Neural crest cell (in vitro differentiated cells): ENCODE measurements at places on chromosomes 12 and 14. TPM values are rescaled to one million over a fixed set of nuclear protein-coding genes. Genes with fewer than 3 reads are reported as not detected.

The ETFBKMT gene
- total RNA-seq: 1.3 and 2.2 TPM in 2 replicates

The OR4K14 gene
- not detected in 2 replicates for total RNA-seq

The NINJ2 gene
- total RNA-seq: 0.42 TPM in 1 of 2 replicates, not detected in the other

The RIMBP2 gene
- 4.5 and 5.9 TPM in 2 replicates for total RNA-seq

The APOF gene
- total RNA-seq: not detected in 2 replicates

The NKX2-8 gene
- total RNA-seq: not detected in 2 replicates

The LRP1-AS gene
- not detected in 2 replicates for total RNA-seq

The EIF2B1 gene
- 57.8 and 63.8 TPM in 2 replicates for total RNA-seq

The CELA1 gene
- not detected in 2 replicates for total RNA-seq

The TROAP gene
- 88.0 and 91.2 TPM in 2 replicates for total RNA-seq

The TRHDE gene
- total RNA-seq: 0.51 and 0.66 TPM in 2 replicates

The TEX52 gene
- total RNA-seq: 0.25 TPM in 1 of 2 replicates, not detected in the other

The BEGAIN gene
- 3.0 and 4.8 TPM in 2 replicates for total RNA-seq

- H3K4me1 ChIP-seq: no peaks in the 10 kb centered on the region
- no peak for DNase-seq
- H3K27ac ChIP-seq: no peak overlapping the region
- no peak overlapping the region for H3K4me3 ChIP-seq
- H3K27me3 ChIP-seq: peaks cover 92% of the 10 kb centered on the region
- no peaks in the 10 kb centered on the region for H3K36me3 ChIP-seq
These were observed 42.2 kb downstream of the SMUG1 start for GRCh38 chr12:54146506-54147145.

GRCh38 chr12:102521662-102522277 is 41.4 kb upstream of the IGF1 start:
- H3K4me3 ChIP-seq: no peak overlapping the region
- DNase-seq: no peak
- H3K27ac ChIP-seq: no peak overlapping the region
- no peaks in the 10 kb centered on the region for H3K36me3 ChIP-seq

GRCh38 chr12:88575361-88575970 is 4.8 kb downstream of the KITLG start:
- H3K4me1 ChIP-seq: peaks cover 65% of the 10 kb centered on the region
- H3K36me3 ChIP-seq: no peaks in the 10 kb centered on the region
- H3K4me3 ChIP-seq: peak overlapping the region; percentile 68
- peak overlapping the region; percentile 94 for H3K27ac ChIP-seq
- H3K27me3 ChIP-seq: peaks cover 10% of the 10 kb centered on the region

DNA sequence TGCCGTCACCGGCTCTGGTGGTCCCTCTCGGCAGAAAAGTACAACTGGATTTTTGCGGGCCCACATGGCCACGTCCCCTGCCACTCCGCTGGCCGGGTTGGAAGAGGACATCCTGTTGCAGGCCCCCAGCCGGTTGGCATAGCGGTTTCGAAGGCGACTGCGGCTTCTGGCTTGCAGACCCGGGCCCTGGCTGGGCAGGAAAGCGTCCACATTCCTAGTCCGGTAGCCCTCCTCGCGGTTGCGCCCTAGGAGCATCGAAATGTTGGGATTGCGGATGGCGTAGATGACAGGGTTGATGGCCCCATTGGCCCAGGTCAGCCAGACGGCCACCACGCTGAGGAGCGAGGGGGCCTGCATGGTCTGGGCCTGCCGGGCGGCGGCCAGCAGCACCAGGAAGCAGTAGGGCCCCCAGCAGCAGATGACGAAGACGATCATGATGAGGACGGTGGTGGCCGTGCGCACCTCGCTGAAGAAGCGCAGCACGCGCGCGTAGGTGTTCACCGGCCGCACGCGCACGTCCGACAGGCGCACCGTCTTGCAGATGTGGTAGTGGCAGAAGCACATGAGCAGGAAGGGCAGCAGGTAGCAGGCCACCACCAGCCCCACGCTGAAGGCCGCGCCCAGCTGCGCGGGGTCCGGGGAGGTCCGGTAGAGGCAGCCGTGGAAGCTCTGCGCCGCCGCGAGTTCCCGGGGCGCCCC is 1.2 kb downstream of the GPR135 start:
- H3K27me3 ChIP-seq: peaks cover 2% of the 10 kb centered on the region
- peaks cover 8% of the 10 kb centered on the region for H3K36me3 ChIP-seq
- peak overlapping the region; percentile 24 for H3K27ac ChIP-seq
- peaks cover 8% of the 10 kb centered on the region for H3K4me1 ChIP-seq

GRCh38 chr12:108078428-108078827 is 50.7 kb upstream of the WSCD2 start:
- peaks cover 25% of the 10 kb centered on the region for H3K4me1 ChIP-seq
- no peak overlapping the region for H3K4me3 ChIP-seq
- H3K36me3 ChIP-seq: no peaks in the 10 kb centered on the region
- H3K27me3 ChIP-seq: peaks cover 49% of the 10 kb centered on the region
- no peak overlapping the region for H3K27ac ChIP-seq

DNA sequence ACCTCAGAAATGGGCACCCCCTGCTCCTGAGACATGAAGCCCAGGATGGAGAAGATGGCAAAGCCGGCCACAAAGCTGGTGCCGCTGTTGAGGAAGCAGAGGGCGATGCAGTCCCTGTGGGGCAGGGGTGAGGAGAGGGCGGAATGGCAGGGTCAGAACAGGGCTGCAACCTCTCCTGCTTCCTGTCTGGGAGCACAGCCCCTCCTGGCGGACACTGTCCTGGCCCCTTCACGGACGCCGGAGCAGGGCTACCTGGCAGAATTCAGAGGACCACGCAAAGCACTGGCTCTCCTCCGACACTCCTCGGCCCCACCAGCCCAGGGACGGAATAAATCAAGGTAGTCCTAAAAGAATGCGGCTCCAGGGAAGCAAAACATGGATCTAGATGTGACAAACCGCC is 12.4 kb upstream of the SLC6A12 start:
- no peak overlapping the region for H3K4me3 ChIP-seq
- H3K4me1 ChIP-seq: peaks cover 31% of the 10 kb centered on the region
- DNase-seq: no peak

DNA sequence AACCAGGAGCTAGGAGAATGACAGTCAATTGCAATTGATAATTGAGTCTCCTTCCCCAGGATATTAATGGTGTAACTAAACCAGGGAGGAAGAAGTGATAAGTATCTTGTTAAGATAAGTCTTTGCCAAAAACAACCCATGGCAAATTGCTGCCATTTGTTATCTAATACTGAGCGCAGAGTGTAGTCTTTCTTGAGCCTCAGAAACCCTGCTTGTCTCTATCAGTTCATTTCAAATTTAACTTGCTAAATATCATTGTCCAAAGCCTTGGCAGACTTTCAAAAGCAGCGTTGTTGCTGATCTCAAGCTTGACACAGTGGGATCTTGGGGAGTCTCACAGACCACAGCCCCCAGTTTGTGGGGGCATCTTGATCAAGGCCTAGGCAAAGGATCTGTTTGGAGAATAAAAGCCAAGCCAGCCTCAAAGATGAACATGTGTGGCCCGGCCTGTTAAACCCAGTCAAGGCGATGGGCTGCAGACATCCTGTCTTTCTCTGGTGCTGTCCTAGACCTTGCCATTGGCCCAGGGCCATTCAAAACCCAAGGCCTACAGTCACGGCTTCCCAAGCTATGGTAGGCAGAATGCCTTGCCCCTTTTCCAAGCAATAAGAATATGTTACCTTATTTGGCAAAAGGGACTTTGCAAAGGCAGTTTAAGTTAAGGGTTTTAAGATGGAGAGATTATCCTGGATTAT is 164.2 kb downstream of the CHST11 start:
- H3K27me3 ChIP-seq: no peaks in the 10 kb centered on the region
- no peak overlapping the region for H3K27ac ChIP-seq
- no peak overlapping the region for H3K4me3 ChIP-seq

DNA sequence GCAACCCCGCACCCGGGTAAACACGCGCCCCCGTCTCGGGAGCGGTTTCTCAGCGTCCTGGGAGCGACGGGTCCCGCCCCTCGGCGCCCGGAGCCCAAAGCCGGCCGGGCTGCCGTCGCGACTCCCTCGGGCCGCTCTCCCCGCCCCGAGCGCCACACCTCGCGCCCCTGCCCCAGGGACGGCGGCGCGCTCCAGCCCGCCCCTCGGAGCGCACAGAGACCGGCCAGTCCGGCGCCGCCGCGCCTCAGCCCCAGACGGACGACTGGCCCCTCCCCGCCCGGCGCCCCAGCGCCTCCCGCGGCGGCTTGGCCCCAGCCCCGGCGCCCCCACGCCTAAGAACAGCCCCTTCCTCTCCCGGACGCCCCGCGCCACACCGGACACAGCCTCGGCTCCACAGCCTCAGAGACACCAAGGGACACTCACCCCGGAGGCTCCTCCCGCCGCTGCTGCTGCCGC is 411 bp downstream of the BTBD7 start:
- H3K27ac ChIP-seq: no peak overlapping the region
- H3K36me3 ChIP-seq: peaks cover 11% of the 10 kb centered on the region
- peak; percentile 53 for DNase-seq
- H3K4me3 ChIP-seq: peak overlapping the region; percentile 98
- no peaks in the 10 kb centered on the region for H3K27me3 ChIP-seq
- H3K4me1 ChIP-seq: peaks cover 41% of the 10 kb centered on the region

DNA sequence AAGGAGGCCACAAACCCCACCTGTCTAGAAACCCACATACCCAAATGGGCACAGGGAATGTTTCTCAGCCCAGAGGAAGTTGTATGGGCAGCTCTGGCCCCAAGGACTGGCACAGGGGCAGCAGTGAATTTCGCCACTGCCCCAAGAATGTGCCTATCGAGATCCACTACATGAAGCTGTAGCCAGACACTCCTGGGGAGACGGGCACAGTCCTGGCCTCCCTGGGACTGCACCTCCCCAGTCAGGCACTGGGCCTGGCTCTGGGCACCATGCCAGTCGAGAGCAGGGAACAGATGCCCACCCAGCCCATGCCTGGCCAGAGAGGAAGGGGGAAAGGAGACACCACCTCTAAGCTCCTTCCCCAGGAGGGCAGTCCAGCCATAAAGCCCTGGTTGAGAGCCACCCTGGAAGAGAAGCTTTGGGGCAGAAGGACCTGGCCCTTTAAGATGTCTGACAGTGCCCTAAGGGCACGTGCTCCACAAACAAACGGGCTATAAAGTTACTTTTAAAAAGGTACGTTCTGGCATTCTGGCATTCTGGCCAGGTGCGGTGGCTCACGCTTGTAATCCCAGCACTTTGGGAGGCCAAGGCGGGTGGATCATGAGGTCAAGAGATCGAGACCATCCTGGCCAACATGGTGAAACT is 8.4 kb downstream of the ADCY6 start:
- DNase-seq: no peak
- H3K27ac ChIP-seq: peak overlapping the region; percentile 35
- peaks cover 15% of the 10 kb centered on the region for H3K4me1 ChIP-seq
- H3K36me3 ChIP-seq: peaks cover 8% of the 10 kb centered on the region
- H3K4me3 ChIP-seq: peak overlapping the region; percentile 57

GRCh38 chr14:99850709-99851108 is 57.5 kb downstream of the EML1 start:
- H3K27me3 ChIP-seq: no peaks in the 10 kb centered on the region
- H3K27ac ChIP-seq: no peak overlapping the region
- H3K4me3 ChIP-seq: no peak overlapping the region
- peaks cover 14% of the 10 kb centered on the region for H3K36me3 ChIP-seq
- peaks cover 11% of the 10 kb centered on the region for H3K4me1 ChIP-seq

- no peaks in the 10 kb centered on the region for H3K27me3 ChIP-seq
- no peaks in the 10 kb centered on the region for H3K36me3 ChIP-seq
- H3K4me3 ChIP-seq: no peak overlapping the region
- no peak for DNase-seq
- H3K27ac ChIP-seq: peak overlapping the region; percentile 74
These were observed 121.9 kb downstream of the GARIN6 start for GRCh38 chr12:99769396-99769980.

DNA sequence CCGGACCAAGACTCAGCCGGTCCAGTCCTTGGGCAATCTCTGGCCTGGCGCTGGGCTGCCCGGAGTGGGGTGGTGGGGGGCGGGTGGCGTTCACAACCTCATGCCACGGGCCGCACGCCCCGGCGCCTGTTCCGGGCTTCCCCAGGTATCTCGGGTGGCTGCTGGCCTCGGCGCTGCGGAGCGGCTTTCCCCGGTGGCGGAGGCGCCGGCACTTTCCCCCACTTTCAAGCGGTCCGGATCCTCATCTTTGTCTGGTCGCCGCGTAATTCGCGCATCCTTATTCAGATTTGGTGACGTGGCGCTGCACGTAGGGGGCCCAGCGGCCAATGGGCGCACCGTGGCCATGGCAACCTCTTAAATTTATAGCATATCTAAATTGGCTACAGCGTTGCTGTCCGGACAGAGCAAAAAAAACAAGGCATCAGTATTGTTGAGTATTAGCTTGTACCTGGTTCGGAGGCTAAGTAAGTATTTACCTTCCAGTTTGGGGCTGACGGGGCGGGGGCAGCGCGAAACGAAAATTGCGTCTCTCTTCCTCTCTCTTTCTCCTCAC is at the start of gene LHX5:
TSS of gene LHX5 (minus strand) at position 253 of the 553 bp plus-strand sequence. CDS start 373 bp downstream, outside the sequence.
- DNase-seq: no peak
- H3K4me3 ChIP-seq: peak within 1 kb of the TSS; percentile 68
- H3K36me3 ChIP-seq: peaks cover 3% of the 10 kb centered on the region
- peaks cover 4% of the 10 kb centered on the region for H3K4me1 ChIP-seq
- H3K27ac ChIP-seq: no peak within 1 kb of the TSS

DNA sequence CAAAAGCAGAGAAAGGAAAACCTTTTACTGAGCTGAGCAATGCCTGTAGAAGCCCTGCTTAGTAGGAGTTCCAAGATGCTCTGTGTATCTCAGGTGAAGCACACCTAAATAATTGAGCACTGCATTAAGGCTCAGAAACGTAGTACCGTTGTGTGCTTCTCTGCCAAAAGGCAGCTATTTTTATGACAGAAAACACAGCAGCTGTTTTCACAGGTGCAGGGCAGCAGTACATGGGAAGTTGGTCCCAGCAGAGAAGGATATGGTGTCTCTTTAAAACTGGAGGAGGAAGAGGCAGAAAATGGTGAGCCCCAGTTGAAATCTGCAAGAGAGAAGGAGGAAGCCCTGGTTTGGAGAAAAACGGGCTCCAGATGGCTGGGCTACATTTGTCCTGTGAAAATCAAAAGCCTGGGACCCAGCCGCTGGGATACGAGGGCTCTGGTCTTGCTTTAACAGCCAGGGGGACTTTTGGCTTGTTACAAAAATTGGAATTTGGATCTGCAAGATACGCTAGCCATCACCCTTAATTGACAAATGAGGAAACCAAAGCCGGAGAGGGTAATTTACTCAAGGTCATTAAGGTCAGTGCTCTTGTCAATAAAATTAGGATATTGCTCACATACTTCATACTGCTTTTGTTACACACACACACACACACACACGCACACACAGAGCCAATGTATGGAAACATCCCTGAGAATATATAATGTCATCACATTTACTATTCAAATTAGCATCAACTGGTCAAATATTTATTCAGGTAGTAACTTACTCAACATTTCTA is 27.3 kb downstream of the SPRING1 start:
- H3K4me3 ChIP-seq: no peak overlapping the region
- H3K4me1 ChIP-seq: peaks cover 47% of the 10 kb centered on the region
- H3K36me3 ChIP-seq: no peaks in the 10 kb centered on the region
- H3K27me3 ChIP-seq: peaks cover 20% of the 10 kb centered on the region
